Activated T-helper 17 cell treated with anti-CD3 and anti-CD28 coated beads, Interleukin-2, amount 50 U/mL, for 72 hours (primary cell): ENCODE measurements at places on chromosomes 3 and 15. TPM values are rescaled to one million over a fixed set of nuclear protein-coding genes. Genes with fewer than 3 reads are reported as not detected.

Gene ETV5
- total RNA-seq: 0.99 TPM

Gene DUSP7
- 25.1 TPM for total RNA-seq

Gene ALPK3
- 1.1 TPM for total RNA-seq

Gene UCN2
- total RNA-seq: 0.34 TPM

Gene LINGO1
- not detected for total RNA-seq
